SJCRH30 (cell line): ENCODE measurements at places on chromosomes 12 and 14. TPM values are rescaled to one million over a fixed set of nuclear protein-coding genes. Genes with fewer than 3 reads are reported as not detected.

GYS2 gene
- total RNA-seq, result 0.05 TPM in 1 of 2 replicates, not detected in the other

- H3K4me1 ChIP-seq, result peaks cover 6% of the 10 kb centered on the region; the same call in 1 of the 2 replicates
- no peak overlapping the region for H3K4me3 ChIP-seq
- H3K36me3 ChIP-seq, result no peaks in the 10 kb centered on the region
- DNase-seq, result no peak
- no peak overlapping the region for H3K27ac ChIP-seq
Measured at GRCh38 chr12:59010118-59010517, 89.8 kb upstream of the LRIG3 start.

DNA sequence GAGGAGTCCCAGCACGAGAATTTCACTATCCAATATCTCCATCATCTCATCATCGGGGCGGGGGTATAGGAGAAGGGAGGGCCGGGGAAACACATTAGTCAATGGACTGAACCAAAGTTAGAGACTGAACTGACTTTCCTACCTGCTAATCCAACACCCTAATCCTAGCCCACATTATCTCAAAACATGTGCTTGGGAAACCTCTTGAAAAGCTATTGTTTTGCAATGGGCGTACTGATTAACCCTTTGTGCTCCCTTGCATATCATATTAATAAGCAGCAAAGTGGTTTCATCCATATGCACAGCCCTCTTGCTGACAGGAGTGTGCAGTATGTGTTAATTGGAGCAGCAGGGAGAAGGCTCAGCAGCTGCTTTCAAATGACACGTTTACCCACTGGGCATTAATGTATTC lies 125.7 kb upstream of the GRIP1 start:
- no peak overlapping the region for H3K4me3 ChIP-seq
- H3K27me3 ChIP-seq, result no peaks in the 10 kb centered on the region
- DNase-seq, result no peak
- H3K4me1 ChIP-seq, result no peaks in the 10 kb centered on the region
- H3K27ac ChIP-seq, result no peak overlapping the region

DNA sequence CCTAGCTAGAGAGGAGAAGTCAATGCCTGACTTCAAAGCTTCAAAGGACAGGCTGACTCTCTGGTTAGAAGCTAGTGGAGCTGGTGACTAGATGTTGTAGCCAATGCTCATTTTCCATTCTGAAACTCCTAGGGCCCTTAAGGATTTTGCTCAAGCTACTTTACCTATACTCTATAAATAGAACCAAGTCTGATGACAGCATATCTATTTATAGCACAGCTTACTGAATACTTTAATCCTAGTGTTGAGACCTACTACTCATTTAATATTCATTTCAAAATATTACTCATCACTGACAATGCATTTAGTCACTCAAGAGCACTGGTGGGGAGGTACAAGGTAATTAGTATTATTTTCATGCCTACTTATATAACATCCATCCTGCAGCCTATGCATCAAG lies 137.2 kb upstream of the PELI2 start:
- H3K36me3 ChIP-seq, result no peaks in the 10 kb centered on the region
- H3K27me3 ChIP-seq, result no peaks in the 10 kb centered on the region
- H3K4me3 ChIP-seq, result no peak overlapping the region

DACT1 gene
- total RNA-seq, result 4.2 and 5.4 TPM in 2 replicates

DNA sequence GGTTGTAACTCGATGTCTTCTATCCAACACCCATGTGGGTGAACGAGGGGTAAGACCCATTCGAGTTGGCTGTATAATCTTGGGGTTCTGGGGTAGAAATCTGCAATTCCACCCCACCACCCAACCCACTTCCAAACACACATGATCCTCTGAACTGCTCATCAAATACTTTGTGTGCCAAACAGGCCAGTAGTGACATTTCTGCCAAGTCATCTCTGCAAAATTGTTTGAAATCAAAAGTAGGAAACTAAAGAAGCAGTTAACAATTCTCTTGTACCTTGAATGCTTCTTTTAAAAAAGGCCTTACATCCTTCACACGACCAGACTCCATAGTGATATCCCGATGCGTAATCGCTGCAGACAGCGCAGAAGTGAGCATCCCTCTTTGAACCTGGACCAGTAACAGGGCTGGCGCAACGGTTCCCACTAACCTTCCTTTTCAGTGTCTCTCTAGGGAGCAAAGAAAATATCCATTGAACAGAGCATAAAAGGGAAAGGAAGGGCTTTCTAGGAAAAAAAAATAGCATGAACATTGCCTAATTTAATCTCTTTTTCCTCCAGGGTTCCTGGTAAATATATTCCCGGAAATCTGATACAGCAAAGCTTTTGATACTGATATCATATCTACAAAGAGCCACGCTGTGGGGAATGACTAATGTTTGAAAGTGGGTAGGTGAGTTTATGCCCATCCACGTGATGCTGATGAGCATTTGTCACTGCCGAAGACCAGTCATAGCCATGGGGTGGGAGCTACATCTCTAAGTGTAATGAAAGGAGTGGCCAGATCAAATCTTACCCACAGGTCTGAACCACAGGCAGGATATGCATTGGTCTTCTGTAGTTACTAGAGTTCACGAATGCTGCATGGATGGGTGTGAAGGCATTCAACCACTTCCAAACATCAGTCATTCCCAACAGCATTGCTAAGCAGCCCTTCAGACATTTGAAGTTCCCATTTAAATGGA lies 14.2 kb downstream of the ESR2 start:
- no peaks in the 10 kb centered on the region for H3K4me1 ChIP-seq
- no peaks in the 10 kb centered on the region for H3K27me3 ChIP-seq
- no peak for DNase-seq
- peaks cover 12% of the 10 kb centered on the region; the same call in 1 of the 2 replicates for H3K36me3 ChIP-seq

- no peak overlapping the region for H3K4me3 ChIP-seq
- H3K36me3 ChIP-seq, result no peaks in the 10 kb centered on the region
- H3K27ac ChIP-seq, result no peak overlapping the region
- DNase-seq, result no peak
- H3K4me1 ChIP-seq, result no peaks in the 10 kb centered on the region
Measured at GRCh38 chr12:61397668-61398067, 862.5 kb upstream of the USP15 start.

CCER1 gene
- not detected in 2 replicates for total RNA-seq

DNA sequence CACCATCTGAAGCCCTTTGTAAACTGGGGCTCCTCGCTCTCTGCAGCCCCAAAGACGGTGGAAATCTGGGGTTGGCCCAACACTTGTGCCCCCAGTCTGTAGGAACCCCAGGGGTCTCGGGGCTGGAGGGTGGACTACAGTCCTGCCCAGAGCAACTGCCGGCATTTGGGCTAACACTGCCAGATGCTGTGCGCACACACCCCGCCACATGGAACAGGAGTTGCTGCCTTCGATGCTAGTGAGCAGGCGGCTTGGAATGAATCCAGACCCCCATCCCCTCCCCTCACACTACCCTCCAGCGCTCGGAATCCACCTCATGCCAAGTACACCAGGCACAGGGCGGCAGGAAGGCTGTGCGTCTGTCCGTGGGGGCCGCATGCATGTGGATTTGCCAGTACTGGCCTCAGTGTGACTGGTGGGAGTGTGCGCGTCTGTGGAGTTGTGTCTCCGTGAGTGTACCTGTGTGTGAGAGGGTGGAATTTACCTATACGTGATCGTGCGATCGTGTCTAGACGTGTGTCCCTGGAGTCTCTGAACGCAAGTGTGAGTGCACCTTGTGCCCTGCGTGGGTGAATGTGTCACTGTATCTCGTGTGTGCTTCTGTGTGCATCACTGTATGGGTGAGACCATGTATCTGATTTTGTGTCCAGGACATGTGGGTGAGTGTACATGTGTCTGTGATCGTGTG lies 5.1 kb downstream of the LHX5 start:
- DNase-seq, result no peak
- H3K4me1 ChIP-seq, result no peaks in the 10 kb centered on the region
- H3K27me3 ChIP-seq, result peaks cover 3% of the 10 kb centered on the region; the same call in 1 of the 2 replicates
- H3K27ac ChIP-seq, result no peak overlapping the region

DNA sequence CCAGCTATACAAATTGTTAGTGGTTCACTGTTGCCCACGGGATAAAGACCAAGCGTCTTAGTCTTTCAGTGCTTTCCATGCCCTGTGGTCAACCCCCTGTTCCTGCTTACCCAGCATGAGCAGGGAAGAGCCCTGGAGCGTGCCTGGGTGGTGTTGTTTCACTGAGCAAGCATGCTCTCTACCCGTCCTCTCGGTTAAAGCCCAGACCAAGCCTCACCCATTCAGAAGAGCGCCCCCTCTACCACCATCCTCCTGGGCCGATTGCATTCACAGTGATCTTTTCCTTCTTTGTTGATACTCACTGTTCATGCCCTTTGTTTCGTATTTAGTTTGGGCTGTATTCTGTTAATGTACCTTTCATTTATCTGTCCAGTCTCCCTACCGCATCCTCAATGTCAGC lies 25.1 kb downstream of the DYRK4 start:
- no peak overlapping the region for H3K27ac ChIP-seq
- peaks cover 5% of the 10 kb centered on the region; the same call in 1 of the 2 replicates for H3K27me3 ChIP-seq
- no peak overlapping the region for H3K4me3 ChIP-seq
- H3K4me1 ChIP-seq, result no peaks in the 10 kb centered on the region

CISTR gene
- total RNA-seq, result not detected in 2 replicates

PLEKHG7 gene
- not detected in 2 replicates for total RNA-seq

TEAD4 gene
- total RNA-seq, result 58.2 and 59.0 TPM in 2 replicates

CD163L1 gene
- 11.4 and 13.8 TPM in 2 replicates for total RNA-seq

- no peak for DNase-seq
- H3K27ac ChIP-seq, result no peak overlapping the region
- no peak overlapping the region for H3K4me3 ChIP-seq
- H3K27me3 ChIP-seq, result no peaks in the 10 kb centered on the region
- peaks cover 28% of the 10 kb centered on the region for H3K4me1 ChIP-seq
Measured at GRCh38 chr14:61599942-61600341, 95.4 kb upstream of the HIF1A start.

GRCh38 chr14:77039285-77040058 lies 11.0 kb upstream of the IRF2BPL start:
- peaks cover 69% of the 10 kb centered on the region for H3K4me1 ChIP-seq
- peak overlapping the region; percentile 53 for H3K4me3 ChIP-seq
- no peaks in the 10 kb centered on the region for H3K27me3 ChIP-seq
- H3K36me3 ChIP-seq, result no peaks in the 10 kb centered on the region
- DNase-seq, result peak; percentile 64

GRCh38 chr12:29152981-29153630 lies 4.0 kb downstream of the FAR2 start:
- no peaks in the 10 kb centered on the region for H3K27me3 ChIP-seq
- H3K4me1 ChIP-seq, result peaks cover 23% of the 10 kb centered on the region
- H3K27ac ChIP-seq, result no peak overlapping the region
- peak; percentile 39 for DNase-seq

KIF5A gene
- total RNA-seq, result 0.41 and 0.47 TPM in 2 replicates

KRT77 gene
- not detected in 2 replicates for total RNA-seq

GRCh38 chr14:65803885-65804284 lies 391.4 kb downstream of the FUT8 start:
- H3K4me1 ChIP-seq, result no peaks in the 10 kb centered on the region
- no peak overlapping the region for H3K4me3 ChIP-seq
- no peaks in the 10 kb centered on the region for H3K27me3 ChIP-seq
- no peak overlapping the region for H3K27ac ChIP-seq
- no peak for DNase-seq
